ENCODE measurements at places on chromosomes 2 and 18. TPM values are rescaled to one million over a fixed set of nuclear protein-coding genes. Genes with fewer than 3 reads are reported as not detected.

The GORASP2 gene
- total RNA-seq, result 70.7 TPM

The ST6GAL2 gene
- total RNA-seq, result not detected

The PTPRN gene
- total RNA-seq, result not detected

The DCC gene
- not detected for total RNA-seq

The LYPD6B gene
- not detected for total RNA-seq

The C2orf78 gene
- not detected for total RNA-seq

The DUSP2 gene
- total RNA-seq, result 237 TPM

The IL1R2 gene
- 0.85 TPM for total RNA-seq

The MOGAT1 gene
- total RNA-seq, result not detected

The KCNE4 gene
- not detected for total RNA-seq

DNA sequence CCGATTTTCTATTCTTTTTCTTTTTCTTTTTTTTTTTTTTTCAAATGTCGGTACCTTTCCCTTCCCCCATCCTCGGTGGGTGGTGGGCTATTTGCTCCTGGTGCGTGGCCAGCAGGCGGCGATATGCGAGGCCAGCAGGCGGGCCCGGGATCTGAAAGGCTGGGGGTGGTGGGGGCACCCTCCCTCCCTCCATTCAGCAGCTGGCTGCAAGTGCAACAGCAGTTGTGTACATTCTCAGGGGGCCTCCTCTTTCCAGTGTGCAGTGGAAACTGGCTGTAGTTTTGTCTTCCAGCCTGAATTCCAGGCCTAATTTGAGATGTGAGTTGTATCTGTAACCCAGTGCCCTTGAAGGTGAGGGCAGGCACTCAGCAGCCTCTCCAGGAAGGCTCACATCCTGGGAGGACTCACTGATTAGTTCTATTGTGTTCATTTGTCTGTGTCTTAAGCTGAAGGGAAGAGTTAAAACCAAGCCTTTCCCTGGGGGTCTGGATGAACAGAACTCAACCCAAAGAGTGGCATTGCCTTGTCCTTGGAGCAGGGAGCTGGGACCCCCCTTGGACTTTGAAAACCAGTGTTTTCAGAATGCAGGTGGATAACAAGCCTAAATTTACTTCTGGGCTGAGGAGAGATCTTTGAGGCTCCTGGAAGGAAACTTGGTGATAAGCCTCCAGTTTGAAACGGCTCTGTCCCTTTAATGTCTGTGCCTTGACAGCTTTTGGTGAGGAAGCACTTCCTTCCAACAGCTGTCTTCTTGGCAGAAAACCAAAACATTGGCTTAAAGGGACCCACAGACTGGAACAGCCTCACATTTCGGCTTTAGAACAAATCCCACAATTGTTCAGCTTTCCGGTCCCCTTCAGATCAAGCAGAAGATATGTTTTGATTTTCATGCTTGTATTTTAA, 3.3 kb downstream of the MYCN start:
- DNase-seq, result peak; percentile 34
- no peak overlapping the region for H3K4me3 ChIP-seq
- H3K27ac ChIP-seq, result no peak overlapping the region
- no peaks in the 10 kb centered on the region for H3K36me3 ChIP-seq

GRCh38 chr2:231371430-231372054, 24.0 kb upstream of the B3GNT7 start:
- DNase-seq, result no peak
- no peaks in the 10 kb centered on the region for H3K4me1 ChIP-seq
- H3K27ac ChIP-seq, result no peak overlapping the region
- H3K36me3 ChIP-seq, result no peaks in the 10 kb centered on the region

- no peaks in the 10 kb centered on the region for H3K27me3 ChIP-seq
- no peak overlapping the region for H3K4me3 ChIP-seq
- H3K27ac ChIP-seq, result no peak overlapping the region
- H3K36me3 ChIP-seq, result no peaks in the 10 kb centered on the region
Measured at GRCh38 chr2:73532381-73532780, 109.8 kb downstream of the NAT8 start.

GRCh38 chr18:78740876-78741275, 238.7 kb upstream of the SALL3 start:
- DNase-seq, result no peak
- no peak overlapping the region for H3K27ac ChIP-seq
- H3K36me3 ChIP-seq, result no peaks in the 10 kb centered on the region
- no peaks in the 10 kb centered on the region for H3K4me1 ChIP-seq
- no peak overlapping the region for H3K4me3 ChIP-seq

- H3K27ac ChIP-seq, result no peak overlapping the region
- H3K36me3 ChIP-seq, result no peaks in the 10 kb centered on the region
- no peaks in the 10 kb centered on the region for H3K27me3 ChIP-seq
- H3K4me3 ChIP-seq, result no peak overlapping the region
Measured at GRCh38 chr18:26863122-26863879, 2.2 kb downstream of the AQP4 start.

DNA sequence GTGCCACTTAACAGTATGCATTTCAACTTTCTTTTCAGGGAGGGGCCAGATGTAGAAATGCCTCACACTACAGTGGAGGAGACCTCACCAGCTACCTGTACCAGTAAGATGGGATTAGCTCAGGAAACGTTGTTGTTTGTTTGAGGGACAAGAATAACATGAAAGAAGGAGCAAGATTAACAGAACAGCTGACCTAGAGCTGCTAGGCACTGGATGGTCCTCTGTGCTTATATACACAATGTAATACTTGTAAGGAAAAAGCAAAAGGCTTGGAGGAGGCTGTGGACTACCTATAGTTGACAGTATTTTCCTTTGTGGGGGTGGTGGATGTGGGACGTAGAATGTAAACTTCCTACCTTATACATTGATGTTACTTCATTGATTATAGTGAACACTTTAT, 154.4 kb downstream of the FMNL2 start:
- no peaks in the 10 kb centered on the region for H3K4me1 ChIP-seq
- H3K27me3 ChIP-seq, result no peaks in the 10 kb centered on the region
- H3K4me3 ChIP-seq, result no peak overlapping the region
- no peak overlapping the region for H3K27ac ChIP-seq

- H3K27ac ChIP-seq, result no peak overlapping the region
- H3K4me1 ChIP-seq, result peaks cover 9% of the 10 kb centered on the region
Measured at GRCh38 chr18:74389171-74389927, 67.8 kb downstream of the DIPK1C start.

- no peaks in the 10 kb centered on the region for H3K4me1 ChIP-seq
- no peaks in the 10 kb centered on the region for H3K27me3 ChIP-seq
- H3K36me3 ChIP-seq, result no peaks in the 10 kb centered on the region
- no peak overlapping the region for H3K27ac ChIP-seq
Measured at GRCh38 chr2:129747500-129748125, 231.9 kb upstream of the RAB6C start.

DNA sequence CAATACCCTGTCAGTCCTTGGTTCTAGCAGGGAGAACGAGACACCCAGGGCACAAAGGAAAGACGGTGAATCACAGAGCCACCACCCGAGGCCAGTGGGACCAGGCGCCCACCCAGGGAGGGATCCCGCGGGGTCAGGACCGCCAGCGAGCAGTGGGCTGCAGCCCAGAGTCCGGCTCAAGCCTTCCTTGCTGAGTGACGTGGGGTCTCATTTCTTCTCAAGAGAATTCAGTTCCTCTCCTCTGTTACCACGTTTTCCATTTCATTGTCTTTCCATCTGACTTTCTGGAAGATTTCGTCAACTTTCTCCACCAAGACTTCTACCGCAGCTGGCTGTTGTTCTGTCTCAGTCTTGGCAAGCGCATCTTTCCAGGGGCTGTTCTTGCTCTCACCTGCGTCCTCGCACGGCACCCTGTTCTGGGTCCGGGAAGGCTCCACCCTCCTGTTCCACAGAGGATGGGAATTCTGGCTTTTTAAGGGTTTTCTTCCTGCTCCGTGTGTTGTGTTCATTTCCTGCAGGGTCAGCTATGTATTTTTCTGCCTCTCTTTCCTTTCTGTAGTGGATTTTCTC, 248.6 kb downstream of the NDUFA10 start:
- H3K4me1 ChIP-seq, result no peaks in the 10 kb centered on the region
- H3K36me3 ChIP-seq, result no peaks in the 10 kb centered on the region
- no peak overlapping the region for H3K4me3 ChIP-seq
- no peak overlapping the region for H3K27ac ChIP-seq
- no peak for DNase-seq

GRCh38 chr2:105867587-105867986, 122.9 kb downstream of the NCK2 start:
- peaks cover 8% of the 10 kb centered on the region for H3K36me3 ChIP-seq
- no peak for DNase-seq
- no peak overlapping the region for H3K4me3 ChIP-seq
- H3K4me1 ChIP-seq, result peaks cover 88% of the 10 kb centered on the region
- no peak overlapping the region for H3K27ac ChIP-seq

GRCh38 chr2:88874063-88874657, 182.7 kb downstream of the RPIA start:
- no peaks in the 10 kb centered on the region for H3K4me1 ChIP-seq
- H3K36me3 ChIP-seq, result no peaks in the 10 kb centered on the region
- peak overlapping the region; percentile 18 for H3K4me3 ChIP-seq
- DNase-seq, result peak; percentile 13
- no peaks in the 10 kb centered on the region for H3K27me3 ChIP-seq

DNA sequence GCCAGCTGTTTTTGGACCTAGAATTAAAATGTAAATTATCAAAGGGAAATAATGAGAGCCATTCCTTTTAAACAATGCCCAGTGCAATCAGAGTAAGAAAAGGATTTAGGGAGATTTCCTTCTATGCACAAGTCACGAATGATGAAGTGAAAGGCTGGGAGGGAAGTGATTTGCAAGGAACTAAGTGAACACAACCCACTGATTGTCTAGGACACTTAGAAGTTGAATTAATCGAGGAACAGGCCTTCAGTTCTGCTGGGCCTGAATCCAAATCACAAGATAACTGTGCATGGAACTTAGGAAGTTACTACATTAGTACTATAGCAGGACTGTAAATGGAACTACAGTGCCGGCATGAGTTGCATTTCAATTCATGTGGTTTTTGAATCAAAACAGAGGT, 17.7 kb downstream of the MAP2 start:
- no peaks in the 10 kb centered on the region for H3K4me1 ChIP-seq
- no peak overlapping the region for H3K27ac ChIP-seq
- DNase-seq, result no peak
- no peaks in the 10 kb centered on the region for H3K36me3 ChIP-seq
- H3K4me3 ChIP-seq, result no peak overlapping the region
- H3K27me3 ChIP-seq, result no peaks in the 10 kb centered on the region

GRCh38 chr2:111982822-111983221, 72.2 kb upstream of the TMEM87B start:
- H3K4me1 ChIP-seq, result no peaks in the 10 kb centered on the region
- DNase-seq, result no peak
- no peaks in the 10 kb centered on the region for H3K36me3 ChIP-seq
- no peak overlapping the region for H3K4me3 ChIP-seq
- H3K27me3 ChIP-seq, result no peaks in the 10 kb centered on the region
- no peak overlapping the region for H3K27ac ChIP-seq

DNA sequence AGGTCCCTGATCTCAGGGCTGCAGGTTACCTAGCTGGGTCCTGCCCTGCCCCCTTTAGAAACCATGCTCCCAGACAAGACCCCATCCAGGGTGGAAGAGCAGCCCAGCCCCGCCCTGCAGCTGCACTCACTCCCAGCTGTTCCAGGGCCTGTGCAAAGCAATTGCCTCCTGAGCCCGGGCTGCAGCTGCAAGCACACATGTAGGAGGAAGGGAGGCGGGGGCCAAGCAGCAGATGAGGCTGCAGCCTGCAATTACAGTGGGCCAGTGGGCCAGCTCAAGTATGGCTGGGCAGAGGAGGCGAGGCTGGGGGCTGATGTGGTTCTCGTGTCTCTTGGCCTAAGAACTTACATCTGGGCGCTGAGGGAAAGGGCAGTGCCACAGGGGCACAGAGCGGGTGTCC, 65.4 kb upstream of the TUBA3E start:
- H3K4me1 ChIP-seq, result no peaks in the 10 kb centered on the region
- no peak for DNase-seq
- no peaks in the 10 kb centered on the region for H3K27me3 ChIP-seq
- H3K4me3 ChIP-seq, result no peak overlapping the region
- H3K27ac ChIP-seq, result no peak overlapping the region
- no peaks in the 10 kb centered on the region for H3K36me3 ChIP-seq

GRCh38 chr2:111028720-111029119, 92.0 kb upstream of the BCL2L11 start:
- no peak for DNase-seq
- H3K27ac ChIP-seq, result no peak overlapping the region
- H3K36me3 ChIP-seq, result no peaks in the 10 kb centered on the region
- peaks cover 3% of the 10 kb centered on the region for H3K27me3 ChIP-seq

- no peak for DNase-seq
- no peaks in the 10 kb centered on the region for H3K27me3 ChIP-seq
- no peak overlapping the region for H3K4me3 ChIP-seq
- H3K4me1 ChIP-seq, result no peaks in the 10 kb centered on the region
- H3K36me3 ChIP-seq, result no peaks in the 10 kb centered on the region
Measured at GRCh38 chr2:1427086-1427485, 13.8 kb downstream of the TPO start.

- H3K4me3 ChIP-seq, result no peak overlapping the region
- H3K27me3 ChIP-seq, result no peaks in the 10 kb centered on the region
- DNase-seq, result no peak
- H3K36me3 ChIP-seq, result no peaks in the 10 kb centered on the region
Measured at GRCh38 chr2:8606649-8607550, 75.0 kb upstream of the ID2 start.

DNA sequence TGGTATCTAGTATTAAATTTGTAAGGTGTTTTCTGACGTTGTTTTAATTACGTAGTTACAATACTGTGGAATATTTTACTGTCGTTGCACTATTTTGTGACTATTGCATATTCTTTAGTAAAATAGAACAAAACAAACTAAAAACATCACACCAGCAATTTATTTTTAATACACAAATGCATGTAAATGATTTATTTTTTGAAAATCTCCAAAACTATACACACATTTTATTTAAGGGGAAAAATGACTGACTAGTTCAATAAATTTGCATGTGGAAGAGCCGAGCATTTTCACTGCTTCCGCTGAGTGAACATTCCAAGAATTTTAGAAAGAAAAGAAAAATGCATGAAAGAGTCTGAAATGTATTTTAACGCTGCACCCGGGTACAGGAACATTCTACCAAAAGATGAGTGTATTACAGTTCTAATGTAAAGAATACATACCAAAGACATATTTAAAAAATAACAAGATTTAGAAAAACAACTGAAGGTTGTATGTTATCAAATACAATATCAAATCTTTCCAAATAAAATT, 257.7 kb downstream of the MEIS1 start:
- H3K27ac ChIP-seq, result no peak overlapping the region
- H3K4me3 ChIP-seq, result no peak overlapping the region
- H3K36me3 ChIP-seq, result no peaks in the 10 kb centered on the region
- H3K27me3 ChIP-seq, result no peaks in the 10 kb centered on the region
- no peaks in the 10 kb centered on the region for H3K4me1 ChIP-seq
- no peak for DNase-seq

GRCh38 chr18:34947711-34948125, 93.5 kb upstream of the MAPRE2 start:
- no peak overlapping the region for H3K27ac ChIP-seq
- no peak overlapping the region for H3K4me3 ChIP-seq
- H3K36me3 ChIP-seq, result no peaks in the 10 kb centered on the region
- no peak for DNase-seq
- H3K27me3 ChIP-seq, result no peaks in the 10 kb centered on the region

Measured in CD8-positive, alpha-beta memory T cell (primary cell).